ENCODE measurements at places on chromosomes 7 and 10.
A peak's percentile ranks its signal among the peaks of the same experiment; 100 is the strongest.

DNA sequence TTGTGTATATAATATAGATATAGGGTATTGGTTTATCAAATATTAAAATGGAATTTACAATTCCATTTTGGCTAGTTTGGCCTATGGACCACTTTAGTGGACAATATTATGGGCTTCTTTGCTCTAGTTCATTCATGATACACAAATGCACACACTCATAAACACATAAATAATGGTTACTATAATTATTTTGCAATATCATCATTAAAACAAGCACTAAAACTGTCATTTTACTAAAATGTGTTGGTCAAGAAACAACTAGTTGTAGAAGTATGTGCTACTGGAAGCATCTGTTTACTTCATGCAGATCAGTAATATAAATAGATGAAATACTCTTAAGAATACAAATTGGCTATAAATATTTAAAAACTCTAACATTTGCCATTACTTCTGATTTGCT lies 1074.3 kb downstream of the KCNMA1 start:
- no peak for DNase-seq

DNA sequence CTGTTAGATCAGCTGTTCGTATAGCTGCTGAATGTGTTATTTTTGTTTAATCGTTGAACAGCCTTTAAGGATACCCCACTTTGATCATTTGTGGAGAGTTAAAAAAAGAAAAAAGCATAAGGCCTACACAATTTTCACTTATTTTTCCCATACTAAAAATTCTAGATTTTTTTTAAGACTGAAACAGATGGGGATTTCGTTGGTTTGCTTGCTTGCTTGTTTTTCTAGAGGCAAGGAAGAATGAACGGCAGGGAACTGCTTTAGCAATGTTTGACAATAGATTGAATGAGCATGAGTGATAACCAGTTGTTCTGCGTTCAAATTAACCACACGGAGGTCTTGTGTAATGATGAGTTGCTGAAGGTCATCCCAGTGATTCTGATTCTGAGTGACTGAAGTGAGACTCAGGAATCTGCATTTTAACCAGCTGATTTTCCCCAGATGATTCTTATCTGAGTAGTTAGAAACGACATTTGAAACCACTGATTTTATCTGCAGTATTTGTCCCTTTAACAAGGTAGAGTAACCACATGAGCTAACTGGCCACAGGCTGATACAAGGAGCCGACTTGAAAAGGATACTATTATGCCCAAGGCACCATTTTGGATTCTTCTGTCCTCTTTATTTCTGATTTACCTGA lies 85.9 kb downstream of the GPR37 start:
- DNase-seq: no peak

GRCh38 chr7:20287317-20287716 lies 43.4 kb upstream of the ITGB8 start:
- DNase-seq: no peak

GRCh38 chr10:119477444-119477843 lies 65.1 kb downstream of the RGS10 start:
- DNase-seq: no peak

GRCh38 chr7:50754684-50755083 lies 28.0 kb downstream of the GRB10 start:
- DNase-seq: no peak

DNA sequence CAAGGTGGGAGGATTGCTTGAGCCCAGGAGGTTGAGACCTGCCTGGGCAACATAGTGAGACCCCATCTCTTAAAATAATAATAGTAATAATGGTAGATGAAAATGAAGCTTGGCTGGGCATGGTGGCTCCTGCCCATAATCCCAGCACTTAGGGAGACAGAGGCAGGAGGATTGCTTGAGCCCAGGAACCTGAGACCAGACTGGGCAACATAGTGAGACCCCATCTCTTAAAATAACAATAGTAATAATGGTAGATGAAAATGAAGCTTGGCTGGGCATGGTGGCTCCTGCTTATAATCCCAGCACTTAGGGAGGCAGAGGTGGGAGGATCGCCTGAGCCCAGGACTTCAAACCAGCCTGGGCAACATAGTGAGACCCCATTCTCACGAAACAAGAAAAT lies 49.5 kb upstream of the LMTK2 start:
- no peak for DNase-seq

GRCh38 chr10:125457406-125457805 lies 225.6 kb downstream of the TEX36 start:
- DNase-seq: no peak

DNA sequence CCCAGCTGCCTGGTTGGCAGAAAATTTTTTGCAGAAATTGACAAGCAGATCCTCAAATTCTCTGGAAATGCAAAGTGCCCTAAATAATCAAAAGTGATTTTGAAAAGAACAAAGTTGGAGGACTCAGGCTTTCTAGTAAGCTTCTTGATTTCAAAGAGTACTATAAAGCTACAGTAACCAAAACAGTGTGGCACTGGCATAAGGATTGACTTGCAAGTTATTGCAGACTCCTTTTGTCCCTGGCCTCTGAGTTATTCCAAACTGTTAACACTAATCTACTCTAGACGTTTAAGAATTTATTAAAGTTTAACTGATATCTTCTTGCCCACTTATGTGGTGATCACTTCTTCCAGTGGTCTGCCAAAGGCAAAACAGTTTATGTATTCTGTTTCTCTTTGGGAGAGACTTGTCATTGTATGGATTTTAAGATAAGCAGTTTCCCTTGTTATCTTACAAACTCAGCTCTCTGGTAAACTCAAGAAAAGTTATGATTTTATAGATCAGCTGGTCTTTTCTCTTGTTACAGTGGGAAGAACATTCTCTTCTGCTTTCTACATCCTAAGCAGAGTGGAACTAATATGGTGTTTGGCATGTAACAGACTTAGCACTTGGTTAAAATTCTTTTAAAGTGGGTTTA lies 41.4 kb downstream of the LOXL4 start:
- no peak for DNase-seq

GRCh38 chr7:153943861-153944260 lies 108.3 kb upstream of the DPP6 start:
- DNase-seq: no peak

GRCh38 chr7:24979470-24979862 lies 512 bp downstream of the OSBPL3 start:
- peak; percentile 44 for DNase-seq

GRCh38 chr7:93119191-93119905 lies 1.6 kb upstream of the SAMD9 start:
- no peak for DNase-seq

DNA sequence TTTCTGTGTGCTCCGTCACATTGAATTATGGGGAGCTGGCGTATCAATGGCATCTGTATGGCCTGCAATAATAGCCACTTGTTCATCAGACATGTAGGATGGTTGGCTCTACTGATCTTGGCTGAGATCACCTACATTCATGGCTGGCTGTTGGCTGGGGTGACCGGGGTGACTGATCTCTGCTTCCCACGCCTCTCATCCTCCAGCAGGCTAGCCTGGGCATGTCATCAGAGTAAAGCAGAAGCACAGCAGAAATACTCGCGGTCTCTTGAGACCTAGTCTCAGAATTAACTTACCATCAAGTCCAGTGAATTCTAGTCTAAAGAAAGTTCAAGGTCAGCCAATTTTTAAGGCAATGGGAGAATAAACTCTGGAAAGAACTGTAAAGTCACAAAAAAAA lies 257.7 kb upstream of the GLI3 start:
- no peak for DNase-seq

GRCh38 chr10:35424680-35425285 lies 88.5 kb downstream of the CCNY start:
- no peak for DNase-seq

DNA sequence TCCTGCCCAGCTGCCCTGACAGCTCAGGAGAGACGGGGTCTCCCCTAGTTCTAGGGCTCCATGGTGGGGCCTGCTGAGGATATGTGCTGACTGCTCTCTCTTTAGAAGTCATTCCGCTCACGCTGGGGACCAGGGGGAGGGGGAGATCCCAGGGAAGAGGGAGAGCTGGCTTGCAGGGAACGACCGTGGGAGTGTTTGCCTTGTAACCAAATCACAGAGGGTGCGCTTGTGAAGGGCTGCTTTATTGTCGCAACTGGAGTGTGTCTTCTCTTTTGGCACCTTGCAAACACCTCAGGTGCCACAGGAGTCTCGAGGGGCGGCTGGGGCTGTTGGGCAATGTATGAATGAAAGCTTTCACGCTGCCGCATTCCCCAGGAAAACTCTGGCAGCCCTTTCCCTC lies 531.3 kb upstream of the MKI67 start:
- DNase-seq: no peak

- DNase-seq: no peak
Measured at GRCh38 chr10:97003804-97004201, 171.7 kb downstream of the LCOR start.

DNA sequence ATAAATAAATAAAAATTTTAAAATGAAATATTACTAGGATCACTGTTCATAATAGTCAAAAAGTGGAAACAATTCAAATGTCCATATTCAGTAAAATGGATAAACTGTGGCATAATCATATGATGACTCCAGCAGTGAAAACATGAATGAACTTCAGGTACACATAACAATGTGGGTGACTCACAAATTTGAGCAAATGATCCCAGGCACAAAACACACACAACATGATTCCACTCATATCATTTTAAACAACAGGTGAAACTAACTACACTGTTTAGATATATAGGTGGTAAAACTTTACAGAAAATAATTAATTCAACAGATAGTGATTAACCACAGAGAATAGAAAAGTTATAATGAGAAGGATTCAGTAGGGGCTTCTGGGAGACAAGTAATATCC lies 14.7 kb upstream of the SAMD8 start:
- no peak for DNase-seq

DNA sequence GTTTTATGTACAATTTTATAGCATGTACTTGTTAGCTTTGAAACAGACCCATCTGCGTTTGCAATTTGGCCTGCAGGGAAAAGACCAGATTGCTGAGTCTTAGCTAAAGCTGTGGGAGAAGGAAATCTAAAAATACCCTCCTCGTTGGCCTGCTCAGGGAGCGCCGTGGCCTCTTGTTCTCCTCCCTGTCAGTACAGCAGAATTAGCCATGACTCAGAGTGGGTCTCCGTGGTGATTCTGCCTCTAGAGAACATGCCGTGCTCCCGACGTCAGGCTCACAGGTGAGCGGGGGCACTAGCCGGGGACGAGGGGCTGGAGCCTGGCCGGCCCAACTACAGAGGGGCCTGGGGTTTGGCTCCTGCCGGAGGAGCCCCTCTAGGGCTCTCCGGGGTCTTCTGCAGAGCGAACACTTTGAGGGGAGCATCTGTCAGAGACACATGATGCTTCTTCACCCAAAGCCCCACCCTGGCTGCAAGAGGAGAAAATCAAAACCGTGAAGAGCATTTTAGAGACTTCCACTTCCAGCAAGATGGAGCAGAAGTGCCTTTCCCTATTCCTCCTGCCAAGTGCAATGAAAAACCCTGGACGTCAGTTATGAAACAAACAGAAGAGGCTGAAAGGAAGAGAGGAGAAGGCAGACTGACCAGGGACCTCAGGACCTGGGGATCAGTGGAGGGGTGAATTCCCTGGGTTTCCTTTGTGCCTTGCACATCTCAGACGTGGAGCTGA lies 98.9 kb downstream of the LHPP start:
- peak; percentile 54 for DNase-seq

DNA sequence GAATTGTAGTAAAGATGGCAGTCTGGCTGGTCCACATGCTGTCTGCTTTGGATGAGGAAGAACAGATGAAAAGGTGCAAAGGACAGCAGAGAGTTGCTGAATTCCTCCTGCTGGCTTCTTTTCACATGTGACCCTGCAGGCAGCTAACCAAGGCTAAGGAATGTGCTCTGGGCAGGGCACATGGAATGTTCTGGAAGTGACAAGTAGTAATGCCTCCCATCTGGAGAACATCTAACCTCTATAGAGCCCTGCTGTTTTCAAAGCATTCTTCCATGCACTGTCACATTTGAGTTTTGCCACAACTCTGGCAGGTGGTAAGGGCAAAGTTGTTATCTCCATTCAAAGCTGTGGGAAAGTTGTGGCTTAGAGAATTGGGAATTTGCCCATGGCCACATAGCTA lies 208.8 kb downstream of the STK31 start:
- DNase-seq: no peak

GRCh38 chr10:80168162-80168511 lies 35.6 kb downstream of the PLAC9 start:
- DNase-seq: no peak

- no peak for DNase-seq
Measured at GRCh38 chr10:58360412-58361004, 24.7 kb upstream of the TFAM start.

DNA sequence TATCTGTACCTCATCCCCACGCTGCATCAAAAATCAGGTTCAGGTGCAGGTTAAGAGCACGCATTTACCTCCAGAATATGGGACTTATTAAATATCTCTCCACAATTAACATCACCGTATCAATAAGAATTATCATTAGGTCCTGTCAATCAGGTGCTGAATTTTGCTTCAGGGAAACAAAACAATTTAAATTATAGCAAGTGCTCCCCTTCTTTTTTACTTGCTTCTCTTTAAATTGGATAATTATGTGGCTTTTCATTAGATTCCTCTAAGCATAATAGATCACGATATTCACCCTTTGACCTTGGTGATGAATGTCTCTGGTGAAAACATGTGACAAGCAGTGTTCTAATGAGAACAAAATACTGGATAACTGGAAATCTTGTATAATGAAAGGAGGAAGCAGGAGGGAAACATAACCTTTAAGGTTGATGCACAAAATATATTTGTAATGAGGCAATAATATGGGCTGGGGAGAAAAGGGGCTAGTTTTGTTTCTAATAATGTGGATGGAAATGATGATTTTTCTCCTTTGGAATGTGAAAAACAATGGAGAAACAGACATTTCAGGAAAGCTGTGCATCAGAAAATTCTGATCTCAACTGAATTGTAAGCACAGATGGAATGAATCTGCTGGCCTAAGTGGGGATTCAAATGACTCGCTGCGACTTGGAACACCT lies 166.9 kb downstream of the SNX10 start:
- no peak for DNase-seq

DNA sequence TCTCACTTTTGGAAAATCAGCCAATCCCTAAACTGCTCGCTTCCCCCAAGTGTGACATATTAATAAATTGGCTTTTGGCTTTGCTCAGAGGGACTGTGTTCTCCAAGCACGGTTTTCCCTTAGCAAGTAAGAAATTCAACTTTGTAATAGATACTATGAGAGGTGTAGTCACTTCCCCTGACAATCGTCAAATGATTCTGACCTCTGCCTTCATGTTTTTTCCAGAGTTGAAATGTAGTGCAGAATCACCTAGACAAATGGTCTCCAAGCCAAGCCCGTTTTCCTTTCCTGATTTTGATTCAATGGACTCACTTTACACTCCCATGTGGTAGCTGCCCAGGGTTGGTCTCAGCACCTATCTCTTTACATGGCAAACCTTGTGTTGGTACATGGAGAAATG lies 99.1 kb downstream of the ARL4A start:
- no peak for DNase-seq

DNA sequence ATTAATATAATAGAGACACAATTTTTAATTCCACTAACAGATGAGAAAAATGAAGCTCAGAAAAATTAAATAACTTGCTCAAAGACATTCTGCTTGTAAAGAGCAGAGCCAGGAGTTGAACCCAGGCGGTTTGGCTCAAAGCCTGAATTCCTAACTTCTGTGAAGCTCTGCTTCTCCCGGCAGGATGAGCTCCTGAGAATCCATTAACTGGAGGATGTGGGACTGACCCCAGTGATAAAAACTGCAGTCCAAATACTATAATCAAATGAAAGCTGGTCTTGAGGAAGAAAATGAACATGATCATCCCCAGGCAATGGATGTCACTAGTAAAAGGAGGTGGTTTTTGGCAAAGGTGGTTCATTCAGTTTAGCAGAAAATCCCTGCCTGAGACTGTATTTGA lies 898.2 kb downstream of the CCSER2 start:
- no peak for DNase-seq
